ENCODE measurements at places on chromosomes 4 and X.

DNA sequence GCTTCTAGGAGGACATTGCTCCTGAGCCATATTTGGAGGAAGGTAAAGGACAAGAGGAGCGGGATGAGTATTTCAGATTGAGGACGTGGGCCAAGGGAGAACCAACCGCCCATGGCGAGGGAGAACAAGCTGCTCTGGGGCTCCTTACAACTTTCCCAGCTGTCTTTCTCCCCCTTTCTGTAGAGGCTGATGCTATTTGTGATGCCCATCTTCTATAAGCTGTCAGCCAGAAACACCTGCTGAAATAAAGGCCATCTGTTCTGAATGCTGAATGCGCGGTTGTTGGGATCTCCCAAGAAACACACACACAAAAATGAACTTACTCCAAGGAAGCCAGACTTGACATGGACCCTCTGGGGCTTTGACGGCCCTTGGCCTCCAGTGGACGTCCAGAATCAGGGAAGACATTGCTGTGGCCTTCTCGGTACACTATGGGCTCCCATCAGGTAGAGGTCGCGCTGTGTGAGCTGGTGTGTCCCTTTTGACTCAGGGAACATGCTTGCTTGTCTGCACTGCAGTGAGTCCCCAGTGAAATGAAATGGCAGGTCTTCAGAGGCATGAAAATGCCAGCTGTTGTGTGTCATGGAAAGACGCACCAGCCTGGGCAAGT lies 30.9 kb downstream of the RWDD4 start:
- no peak for DNase-seq

DNA sequence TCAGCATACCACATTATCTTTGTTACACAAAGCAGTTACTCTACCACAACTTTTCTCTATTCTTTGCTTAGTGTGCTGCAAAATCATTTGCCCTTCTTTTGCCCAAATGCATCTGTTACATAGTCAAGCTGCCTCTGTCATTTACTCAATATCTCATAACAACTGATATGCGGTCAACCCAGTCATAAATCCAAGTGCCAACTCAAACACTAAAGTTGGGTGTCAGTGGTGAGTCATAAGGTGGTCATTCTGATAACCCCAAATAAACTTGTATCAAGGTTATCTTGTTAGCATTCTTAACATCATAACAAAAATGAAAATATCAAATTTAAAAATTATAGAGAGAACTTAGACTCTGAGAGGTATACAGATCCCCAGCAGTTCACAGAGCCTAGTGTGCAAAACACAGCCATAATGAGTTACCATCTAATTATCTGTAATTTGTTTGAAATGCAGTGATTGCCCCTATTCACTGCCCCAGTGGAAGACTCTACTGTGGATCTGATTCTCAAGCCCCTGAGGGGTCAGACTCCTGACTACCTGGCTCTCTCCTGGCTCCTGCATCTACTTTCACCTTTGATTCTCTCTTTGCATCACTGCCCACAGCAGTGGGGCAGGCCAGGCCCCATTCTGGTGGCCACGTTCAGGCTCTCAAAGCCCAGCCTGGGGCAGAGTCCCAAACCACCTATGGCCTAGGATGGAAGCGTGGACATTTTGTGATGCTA lies 29.2 kb downstream of the TBC1D9 start:
- DNase-seq = no peak

DNA sequence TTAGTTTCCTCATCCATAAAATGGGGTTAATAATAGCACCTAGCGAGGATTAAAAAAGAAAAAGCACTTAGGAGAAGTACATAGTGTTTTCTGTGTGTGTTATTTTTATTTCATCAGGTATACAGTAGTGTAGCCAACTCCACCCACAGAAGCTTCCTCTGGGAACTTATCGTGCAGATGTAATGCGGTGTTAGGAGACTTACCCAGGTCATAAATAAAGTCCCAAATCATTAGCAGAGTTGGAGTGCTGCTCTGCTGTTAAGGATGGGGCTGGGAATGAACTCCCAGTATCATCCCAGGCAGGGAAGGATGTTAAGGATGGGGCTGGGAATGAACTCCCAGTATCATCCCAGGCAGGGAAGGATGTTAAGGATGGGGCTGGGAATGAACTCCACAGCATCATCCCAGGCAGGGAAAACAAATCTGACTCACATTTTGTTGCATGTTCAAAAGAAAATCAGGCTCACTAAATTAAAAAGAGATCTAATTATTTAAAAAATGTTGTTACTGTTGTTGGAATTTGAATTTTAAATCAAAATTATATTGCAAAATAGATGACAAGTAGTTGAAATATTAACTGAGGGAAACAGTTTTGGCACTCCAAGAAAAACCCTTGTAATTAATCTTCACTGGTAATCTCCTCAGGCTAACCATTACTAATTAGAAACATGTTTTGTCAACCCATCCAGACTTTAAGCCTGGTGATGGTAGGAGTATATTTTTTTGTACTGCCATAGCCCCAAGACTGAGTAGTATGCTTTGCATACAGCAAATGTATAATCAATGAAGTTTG lies 10.2 kb upstream of the SFRP2 start:
- no peak for DNase-seq

- peak; percentile 0 for DNase-seq
Measured at GRCh38 chr4:99998062-99998867, 48.2 kb upstream of the H2AZ1 start.

GRCh38 chr4:8045909-8046308 lies 106.2 kb upstream of the AFAP1 start:
- no peak for DNase-seq

GRCh38 chr4:574346-575161 lies 1.5 kb downstream of the TMEM271 start:
- DNase-seq = no peak

GRCh38 chr4:56681158-56681852 lies at the start of gene HOPX:
Gene HOPX (minus strand): TSS chr4:56681296. CDS start chr4:56657816, 23,480 bp downstream.
- peak; percentile 39 for DNase-seq

DNA sequence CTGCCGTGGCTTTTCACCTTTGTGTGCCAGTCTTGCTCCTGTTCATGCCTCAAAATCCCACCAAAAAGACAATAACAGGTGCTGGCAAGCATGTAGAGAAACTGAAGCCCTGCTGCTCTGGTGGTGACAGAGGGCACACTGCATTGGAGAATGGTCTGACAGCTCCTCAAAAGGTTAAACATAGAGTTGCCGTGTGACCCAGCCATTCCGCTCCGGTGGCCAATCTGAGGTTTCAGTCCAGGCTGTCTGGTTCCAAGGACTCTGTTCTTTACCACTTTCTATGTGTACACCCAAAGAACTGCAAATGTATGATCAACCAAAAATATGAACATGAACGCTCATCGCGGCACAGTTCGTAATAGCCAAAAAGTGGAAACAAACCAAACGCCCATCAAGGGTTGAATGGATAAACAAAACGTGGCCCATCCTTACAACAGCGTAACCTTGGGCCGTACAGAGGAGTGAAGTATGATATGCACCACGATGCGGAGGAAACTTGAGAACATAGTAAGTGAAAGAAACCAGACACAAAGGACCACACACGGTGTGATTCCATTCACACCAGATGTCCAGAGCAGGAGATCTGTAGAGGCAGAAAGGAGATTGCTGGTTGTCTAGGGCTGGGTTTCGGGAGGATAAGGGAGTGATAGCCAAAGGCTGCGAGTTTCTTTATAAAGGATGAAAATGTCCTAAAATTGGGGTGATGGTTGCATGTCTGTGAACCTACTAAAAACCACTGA lies 33.6 kb upstream of the WFS1 start:
- no peak for DNase-seq

GRCh38 chr4:48651914-48652313 lies 128.2 kb downstream of the FRYL start:
- DNase-seq = no peak

GRCh38 chr4:101019941-101020401 lies 327.4 kb downstream of the PPP3CA start:
- no peak for DNase-seq

- DNase-seq = no peak
Measured at GRCh38 chrX:108025954-108026600, 18.8 kb upstream of the VSIG1 start.

DNA sequence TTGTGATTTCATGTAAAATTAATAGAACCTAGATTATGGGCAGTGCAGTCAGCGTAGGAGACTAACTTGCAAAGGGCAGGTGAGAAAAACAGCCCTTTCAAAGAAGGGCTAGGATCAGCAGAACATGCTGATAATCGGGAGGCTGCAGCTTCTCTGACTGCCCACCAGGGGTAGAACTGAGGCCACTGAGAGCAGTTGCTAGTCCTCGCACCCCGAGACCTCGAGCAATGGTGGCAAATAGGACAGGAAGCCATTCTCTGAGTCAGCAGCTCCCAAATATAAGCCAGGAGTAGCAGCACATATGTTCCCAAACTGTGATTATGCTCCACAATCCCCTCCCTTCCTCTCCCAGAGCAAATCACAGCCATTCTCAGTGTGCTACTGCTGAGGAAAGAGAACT lies 186.5 kb downstream of the MSL3 start:
- DNase-seq = no peak

GRCh38 chrX:38103857-38104812 lies 97.8 kb downstream of the SYTL5 start:
- no peak for DNase-seq

GRCh38 chr4:68361146-68361589 lies 11.3 kb upstream of the YTHDC1 start:
- no peak for DNase-seq

DNA sequence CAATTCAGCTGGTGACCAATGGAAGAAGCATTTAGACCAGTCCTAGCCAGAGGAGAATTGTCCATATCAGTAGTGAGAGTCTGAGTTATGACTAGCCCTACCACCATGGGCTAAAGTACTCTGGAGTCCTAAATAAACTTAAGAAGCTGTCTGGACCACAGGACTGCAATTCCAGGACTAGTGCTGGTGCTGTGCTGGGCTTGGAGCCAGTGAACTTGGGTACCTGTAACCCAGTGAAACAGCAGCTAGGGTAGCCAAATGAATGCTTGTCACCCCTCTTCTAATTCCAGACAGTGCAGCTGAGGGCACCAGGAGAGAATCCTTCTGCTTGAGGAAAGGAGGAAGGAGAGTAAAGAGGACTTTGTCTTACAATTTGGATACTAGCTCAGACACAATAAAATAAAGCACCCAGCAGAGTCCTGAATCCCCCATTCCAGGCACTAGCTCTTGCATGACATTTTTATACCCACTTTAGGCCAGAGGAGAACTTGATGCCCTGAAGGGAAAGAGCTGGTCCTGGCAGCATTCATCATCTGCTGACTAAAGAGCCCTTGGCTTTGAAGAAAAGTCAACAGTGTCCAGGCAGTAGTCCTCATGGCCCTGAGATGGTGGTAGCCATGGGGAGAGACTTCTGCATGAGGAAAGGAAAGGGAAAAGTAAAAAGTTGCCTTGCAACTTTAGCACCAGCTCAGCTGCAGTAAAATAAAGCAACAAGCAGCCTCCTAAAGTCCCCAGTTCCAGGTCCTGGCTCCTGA lies 2675.7 kb downstream of the PCDH7 start:
- no peak for DNase-seq

GRCh38 chrX:48676893-48677270 lies 6.7 kb upstream of the WAS start:
- no peak for DNase-seq

DNA sequence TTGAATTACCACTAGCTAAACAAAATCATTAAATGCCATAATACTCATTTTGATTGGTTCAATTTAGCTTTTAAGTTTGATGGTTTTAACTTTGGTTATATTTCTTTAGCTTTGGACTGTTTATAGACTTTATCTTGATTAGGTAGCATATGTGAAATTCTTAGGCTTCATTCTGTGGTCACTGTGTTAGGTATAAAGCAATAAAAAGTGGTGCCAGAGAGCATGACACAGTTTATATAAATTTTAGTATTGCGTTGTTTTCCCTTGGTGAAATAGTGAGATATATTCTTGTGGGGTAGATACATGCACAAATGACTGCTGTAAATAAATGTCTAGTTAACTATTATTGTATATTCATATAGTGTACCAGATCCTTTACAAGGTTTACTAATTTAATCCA lies 474.2 kb upstream of the GRID2 start:
- DNase-seq = no peak

- DNase-seq = no peak
Measured at GRCh38 chr4:21890231-21890630, 58.3 kb downstream of the KCNIP4 start.

DNA sequence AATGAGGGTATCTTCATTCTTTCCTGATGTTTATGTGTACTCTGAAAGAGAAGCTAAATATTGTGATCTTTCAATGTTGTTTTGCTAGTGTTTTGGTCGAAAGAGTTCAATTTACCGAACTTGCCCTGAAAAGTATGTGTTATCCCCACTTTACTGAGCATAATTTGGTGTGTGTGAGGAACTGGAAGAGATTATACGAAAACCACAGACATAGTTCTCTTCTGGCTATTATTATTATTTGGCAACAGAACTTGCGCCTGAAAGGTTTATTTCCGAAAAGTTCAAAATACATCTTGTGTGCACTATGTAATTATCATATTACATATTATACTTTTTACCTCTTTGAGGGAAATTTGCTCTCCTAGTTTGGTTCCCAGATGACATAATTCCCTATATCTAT lies 232.5 kb upstream of the INTU start:
- no peak for DNase-seq

DNA sequence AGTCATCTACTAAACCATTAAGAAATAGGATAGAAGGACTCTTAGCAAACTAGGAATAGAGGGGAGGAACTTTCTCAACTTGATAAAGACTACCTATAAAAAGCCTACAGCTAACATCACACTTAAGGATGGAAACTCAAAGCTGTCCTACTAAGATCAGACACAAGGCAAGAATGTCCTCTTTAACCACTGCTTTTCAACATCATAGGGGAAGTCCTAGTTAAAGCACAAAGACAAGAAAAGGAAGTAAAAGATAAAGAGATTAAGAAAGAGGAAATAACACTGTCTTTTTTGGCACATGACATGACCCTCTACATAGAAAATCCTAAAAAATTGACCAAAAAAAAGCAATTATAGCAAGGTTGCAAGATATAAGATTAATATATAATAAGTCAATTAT lies 136.6 kb downstream of the FBXW7 start:
- peak; percentile 55 for DNase-seq

DNA sequence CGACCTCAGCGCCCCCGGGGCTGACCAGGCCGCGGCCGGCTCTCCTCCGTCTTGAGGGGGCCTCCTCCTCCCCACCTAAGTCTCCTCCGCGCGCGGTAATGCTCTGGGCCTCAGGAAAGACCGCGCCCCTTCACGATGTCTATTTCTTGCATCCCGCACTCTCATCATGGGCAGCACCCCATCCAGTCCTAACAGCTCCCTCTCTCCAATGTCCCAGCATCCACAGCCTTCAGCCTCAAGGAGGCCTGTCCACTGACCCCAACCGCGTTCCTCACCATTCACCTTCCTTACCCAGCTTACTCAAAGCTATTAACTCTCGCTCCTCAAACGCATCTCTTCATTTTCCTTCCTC lies 77.5 kb downstream of the MAGED4 start:
- no peak for DNase-seq

GRCh38 chr4:157701695-157701994 lies 471.2 kb downstream of the GASK1B start:
- DNase-seq = no peak

GRCh38 chrX:57227691-57228090 lies 58.8 kb upstream of the FAAH2 start:
- DNase-seq = no peak

GRCh38 chr4:5051278-5052203 lies at the start of gene STK32B:
Gene STK32B (plus strand): TSS chr4:5051480.
- peak; percentile 23 for DNase-seq

All from inflammatory macrophage treated with lipopolysaccharide for 1 hour (primary cell).